ENCODE measurements at places on chromosomes 5 and 9. TPM values are rescaled to one million over a fixed set of nuclear protein-coding genes. Genes with fewer than 3 reads are reported as not detected.

GRCh38 chr9:37151812-37152211 is 31.4 kb downstream of the ZCCHC7 start:
- no peaks in the 10 kb centered on the region for H3K27me3 ChIP-seq
- H3K4me1 ChIP-seq = peaks cover 11% of the 10 kb centered on the region
- no peak overlapping the region for H3K4me3 ChIP-seq
- no peaks in the 10 kb centered on the region for H3K36me3 ChIP-seq
- DNase-seq = no peak
- H3K27ac ChIP-seq = no peak overlapping the region

The AMBP gene
- not detected for total RNA-seq

The CDC14B gene
- total RNA-seq = 21.4 TPM

The SLC6A7 gene
- not detected for total RNA-seq

The SPOCK1 gene
- total RNA-seq = 8.7 TPM

DNA sequence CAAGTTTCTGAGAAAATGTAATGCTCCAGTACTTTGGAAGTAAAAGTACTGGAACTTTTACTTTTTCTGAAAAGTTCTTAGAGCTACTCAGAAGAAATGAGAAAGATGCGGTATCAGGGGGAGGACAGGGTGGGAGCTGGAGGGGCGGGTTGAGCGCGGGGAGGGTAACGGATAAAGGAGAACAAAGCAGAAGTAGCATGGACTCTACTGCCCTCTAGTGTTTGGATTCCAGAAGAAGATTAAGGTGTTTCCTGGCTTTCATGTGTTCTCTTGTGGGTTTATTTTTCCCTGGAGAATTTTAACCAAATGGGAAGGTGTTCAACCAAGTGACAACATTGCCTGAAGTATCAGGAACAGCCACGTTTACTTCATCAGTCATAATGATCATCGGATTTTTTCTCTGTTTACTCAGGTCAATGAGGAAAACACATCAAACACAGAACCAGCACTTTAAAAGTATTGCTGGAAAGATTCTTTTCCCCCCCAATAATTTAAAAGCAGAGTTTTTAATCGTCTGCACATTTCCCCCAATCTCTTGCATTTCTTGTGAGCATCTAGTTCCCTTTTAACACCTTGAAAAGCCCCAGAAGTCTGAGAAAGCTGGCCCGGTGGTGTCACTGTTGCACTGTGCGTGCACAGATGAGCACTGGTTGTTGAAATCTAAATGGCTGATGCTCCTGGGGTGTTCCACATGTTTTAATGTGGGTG is 190.6 kb downstream of the MPDZ start:
- peaks cover 5% of the 10 kb centered on the region for H3K4me1 ChIP-seq
- H3K4me3 ChIP-seq = no peak overlapping the region
- H3K27ac ChIP-seq = no peak overlapping the region
- no peaks in the 10 kb centered on the region for H3K36me3 ChIP-seq

GRCh38 chr9:120937596-120937995 is 11.0 kb upstream of the TRAF1 start:
- no peak overlapping the region for H3K4me3 ChIP-seq
- H3K27ac ChIP-seq = no peak overlapping the region
- no peak for DNase-seq
- no peaks in the 10 kb centered on the region for H3K4me1 ChIP-seq
- no peaks in the 10 kb centered on the region for H3K27me3 ChIP-seq
- no peaks in the 10 kb centered on the region for H3K36me3 ChIP-seq

DNA sequence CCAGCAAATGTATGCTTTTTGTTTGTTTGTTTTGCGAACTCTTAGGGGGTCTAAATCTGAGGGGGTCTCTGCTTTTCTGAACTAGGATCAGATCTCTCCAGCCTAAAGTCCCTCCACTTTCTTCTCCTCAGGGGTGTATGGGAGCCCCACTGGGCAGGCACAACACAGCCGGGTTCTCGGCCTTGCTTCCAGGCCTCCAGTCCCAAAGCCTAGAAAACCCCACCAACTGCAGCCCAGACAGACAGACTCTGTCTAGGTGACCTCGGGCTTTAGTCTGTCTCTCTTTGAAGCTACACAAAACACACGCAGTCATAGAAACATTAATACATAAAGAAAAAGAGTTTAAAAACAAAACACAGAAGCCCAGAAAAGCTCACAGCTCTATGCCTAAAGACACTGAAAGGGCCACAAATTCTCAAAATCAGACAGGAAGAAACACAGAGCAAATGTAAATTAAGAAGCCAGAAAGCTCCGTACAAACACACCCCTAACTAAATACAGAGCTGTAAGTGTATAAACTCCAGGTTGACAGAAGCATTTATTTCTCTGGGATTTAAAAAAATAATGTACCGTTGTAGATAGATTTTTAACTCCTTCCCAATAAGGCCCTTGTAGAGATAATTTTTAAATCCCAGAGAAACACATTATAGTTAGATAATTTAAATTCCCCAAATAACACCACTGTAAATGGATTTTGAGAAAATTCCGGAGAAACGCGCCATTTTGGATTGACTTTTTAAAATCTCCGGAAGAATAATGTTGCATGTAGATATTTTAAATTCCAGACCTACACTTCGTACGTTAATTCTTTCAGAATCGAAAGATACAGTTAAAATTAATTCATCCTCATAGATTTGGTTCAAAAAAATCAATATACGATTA is 2.0 kb downstream of the PITX1 start:
- no peak for DNase-seq
- peaks cover 45% of the 10 kb centered on the region for H3K27me3 ChIP-seq
- H3K4me1 ChIP-seq = peaks cover 25% of the 10 kb centered on the region
- H3K27ac ChIP-seq = no peak overlapping the region

The ST6GALNAC6 gene
- total RNA-seq = 80.0 TPM

DNA sequence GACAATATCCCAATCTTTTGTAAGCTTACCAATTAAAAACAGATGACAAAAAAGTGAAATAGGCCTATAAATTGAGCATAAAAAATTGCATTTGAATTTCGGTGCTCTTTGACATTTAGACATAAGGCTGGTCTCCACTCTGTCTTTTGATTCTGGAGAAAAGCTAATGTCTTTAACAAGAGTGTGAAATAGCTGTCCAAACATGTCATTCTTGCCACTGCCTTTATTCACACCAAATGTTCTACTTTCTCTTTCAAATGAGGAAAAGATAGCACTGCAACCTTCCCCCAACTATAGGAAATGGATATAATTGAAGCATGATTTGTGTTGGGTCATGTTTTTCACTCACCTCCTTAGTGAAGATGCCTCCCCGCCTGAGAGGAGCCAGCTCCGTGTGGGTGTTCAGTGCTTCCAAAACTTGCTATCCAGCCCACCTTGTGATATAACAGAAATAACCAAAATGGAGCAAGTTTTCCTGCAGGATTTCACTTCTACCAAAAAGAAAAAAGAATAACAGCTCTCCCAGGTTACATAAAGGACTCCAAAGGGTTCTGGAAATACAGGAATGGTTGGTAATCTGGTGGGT is 55.2 kb upstream of the STK32A start:
- H3K27ac ChIP-seq = no peak overlapping the region
- no peak for DNase-seq
- peaks cover 1% of the 10 kb centered on the region for H3K27me3 ChIP-seq
- H3K4me1 ChIP-seq = no peaks in the 10 kb centered on the region
- H3K4me3 ChIP-seq = no peak overlapping the region

DNA sequence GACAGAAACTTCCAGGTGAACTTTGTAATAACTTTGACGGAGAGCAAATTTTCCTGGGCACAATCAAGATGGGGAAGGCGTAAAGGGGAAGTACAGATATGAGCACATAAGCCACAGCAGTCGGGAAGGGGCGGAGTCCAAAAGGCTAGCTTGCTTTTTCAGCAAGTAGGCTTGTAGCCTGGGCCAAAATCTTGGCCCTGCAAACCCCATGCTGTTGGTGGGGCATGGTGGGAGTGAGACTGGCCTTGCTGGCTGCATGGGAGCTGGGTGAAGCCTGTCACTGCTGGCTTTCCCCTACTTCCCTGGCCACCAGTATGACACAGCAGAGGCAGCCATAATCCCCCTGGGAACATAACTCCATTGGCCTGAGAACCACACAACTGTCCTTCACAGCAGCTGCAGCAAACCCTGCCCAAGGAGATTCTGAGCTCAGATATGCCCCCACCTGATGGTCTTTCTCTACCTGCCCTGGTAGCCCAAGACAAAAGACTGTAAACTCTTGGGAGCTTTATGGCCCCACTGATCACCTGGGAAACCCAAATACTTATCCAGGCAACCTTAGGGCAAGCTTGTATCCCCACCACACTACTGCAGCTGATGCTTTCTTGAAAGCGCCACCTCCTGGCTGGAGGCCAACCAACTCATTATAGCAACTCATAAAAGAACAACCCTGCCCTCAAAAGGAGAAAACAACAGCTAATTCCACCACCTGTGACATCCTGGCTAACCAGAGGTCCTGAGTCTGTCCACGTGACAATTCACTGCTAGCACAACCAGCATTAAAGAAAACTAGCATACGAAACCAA is 24.0 kb downstream of the DCTN4 start:
- H3K4me1 ChIP-seq = no peaks in the 10 kb centered on the region
- H3K36me3 ChIP-seq = peaks cover 43% of the 10 kb centered on the region
- no peak overlapping the region for H3K27ac ChIP-seq
- H3K4me3 ChIP-seq = no peak overlapping the region
- DNase-seq = no peak

- peaks cover 3% of the 10 kb centered on the region for H3K36me3 ChIP-seq
- H3K27me3 ChIP-seq = peaks cover 12% of the 10 kb centered on the region
- H3K4me3 ChIP-seq = no peak overlapping the region
- H3K27ac ChIP-seq = no peak overlapping the region
- DNase-seq = no peak
- peaks cover 17% of the 10 kb centered on the region for H3K4me1 ChIP-seq
These were observed 60.1 kb downstream of the GALNT12 start for GRCh38 chr9:98867429-98868168.

DNA sequence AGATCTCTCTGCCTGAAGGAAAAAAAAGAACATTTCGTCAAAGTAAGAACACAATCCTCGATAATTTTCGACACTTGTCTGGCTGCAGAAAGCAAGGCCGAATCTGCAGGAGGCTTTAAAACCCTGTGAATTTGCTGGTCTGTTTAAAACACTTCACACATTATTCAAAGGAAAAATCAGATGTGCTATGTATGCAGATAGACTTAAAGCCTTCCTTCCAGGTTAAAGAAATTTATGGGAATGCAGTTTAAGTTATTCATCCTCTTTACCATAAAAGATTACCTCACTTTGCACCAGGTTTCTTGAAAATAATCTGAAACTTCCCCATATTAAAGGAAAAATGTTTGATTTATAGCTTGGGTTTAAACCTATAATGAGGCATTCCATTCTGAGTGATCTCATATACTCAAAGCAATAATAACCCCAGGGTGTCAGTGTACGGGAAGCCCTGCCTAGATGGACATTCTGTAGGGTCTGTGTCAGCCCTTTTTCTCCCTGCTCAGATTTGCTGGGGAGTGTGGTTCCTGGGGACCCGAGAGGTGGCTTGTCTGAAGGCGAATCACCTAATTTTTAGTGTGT is 323.5 kb upstream of the SLC24A2 start:
- DNase-seq = no peak
- no peaks in the 10 kb centered on the region for H3K27me3 ChIP-seq
- no peak overlapping the region for H3K27ac ChIP-seq
- no peaks in the 10 kb centered on the region for H3K36me3 ChIP-seq
- H3K4me3 ChIP-seq = no peak overlapping the region
- H3K4me1 ChIP-seq = no peaks in the 10 kb centered on the region

DNA sequence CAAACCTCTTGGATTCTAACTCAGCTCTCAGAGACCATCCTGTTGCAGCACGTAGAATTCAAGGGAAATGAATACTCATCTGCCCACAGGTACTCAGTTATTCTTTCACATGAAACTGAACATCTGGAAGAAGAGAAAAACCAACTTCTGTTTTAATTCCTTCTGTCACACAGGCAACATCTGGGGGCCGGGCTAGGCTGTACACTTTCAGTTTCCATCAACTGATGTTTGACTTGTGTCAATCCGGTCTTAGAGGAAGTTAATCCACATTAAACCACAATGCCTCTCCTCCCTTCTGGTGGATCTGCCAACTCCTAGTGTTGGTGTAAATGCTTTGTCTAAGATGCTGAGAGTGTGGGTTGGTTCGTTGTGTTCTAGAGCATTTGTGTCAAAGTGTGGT is 17.6 kb downstream of the DMRT3 start:
- no peak for DNase-seq
- H3K27ac ChIP-seq = no peak overlapping the region
- H3K4me3 ChIP-seq = no peak overlapping the region
- H3K4me1 ChIP-seq = no peaks in the 10 kb centered on the region
- peaks cover 2% of the 10 kb centered on the region for H3K27me3 ChIP-seq

DNA sequence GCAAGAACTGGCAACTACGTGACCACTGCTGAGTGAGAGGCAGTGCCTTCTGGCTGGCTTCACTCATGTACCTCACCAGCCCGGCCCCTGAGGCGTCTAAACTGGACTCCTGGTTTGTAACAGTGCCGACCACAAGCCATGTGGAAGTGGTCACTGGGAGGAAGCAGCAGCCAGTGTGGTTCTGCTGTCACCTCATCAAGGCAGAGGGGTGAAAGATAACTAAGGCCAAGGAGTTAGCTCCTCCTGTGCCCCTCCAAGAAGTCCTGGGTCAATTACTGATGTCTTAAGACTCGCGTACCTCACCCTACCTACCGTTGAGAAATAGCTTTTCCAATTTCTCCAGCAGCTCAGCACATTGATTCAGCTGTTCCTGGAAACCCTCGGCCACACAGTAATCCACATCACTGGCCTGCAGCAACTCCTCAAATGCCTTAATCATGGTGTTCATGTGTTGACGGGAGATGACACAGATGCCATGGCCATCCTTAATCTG is 142.9 kb downstream of the CDK5RAP2 start:
- no peaks in the 10 kb centered on the region for H3K27me3 ChIP-seq
- no peak for DNase-seq
- H3K4me1 ChIP-seq = peaks cover 13% of the 10 kb centered on the region

DNA sequence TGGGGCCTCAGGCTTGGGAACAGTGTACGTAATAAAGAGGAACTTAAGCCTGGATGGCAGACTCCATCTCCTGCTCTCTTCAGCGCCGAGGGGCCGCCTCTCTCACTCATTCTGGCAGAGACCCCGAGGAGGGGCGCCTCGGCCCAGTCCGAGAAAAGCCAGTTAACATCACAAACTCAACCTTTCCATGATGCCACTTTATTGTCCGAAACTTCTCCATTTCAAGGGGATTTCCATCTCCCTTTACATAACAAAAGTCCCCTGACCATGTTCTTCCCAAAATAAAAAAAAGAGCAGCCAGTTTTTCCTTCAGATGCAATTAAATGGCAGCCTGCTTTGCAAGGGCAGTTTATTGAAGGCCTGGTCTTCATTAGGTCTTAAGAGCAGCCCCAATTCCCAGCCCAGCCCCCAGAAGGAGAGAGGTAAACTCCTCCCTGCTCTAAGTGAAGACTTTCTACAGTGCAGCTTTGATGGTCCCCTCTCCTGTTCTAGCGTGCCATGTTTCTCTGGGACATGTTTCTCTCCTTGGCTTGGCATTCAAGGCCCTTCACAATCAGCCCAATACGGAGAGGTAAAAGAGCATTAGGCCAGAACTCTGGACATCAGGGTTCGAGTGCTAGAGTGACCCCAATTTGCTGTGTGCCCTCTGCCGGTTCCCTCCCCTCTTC is 19.5 kb upstream of the RAB14 start:
- H3K27me3 ChIP-seq = no peaks in the 10 kb centered on the region
- H3K27ac ChIP-seq = no peak overlapping the region
- H3K36me3 ChIP-seq = no peaks in the 10 kb centered on the region
- peaks cover 8% of the 10 kb centered on the region for H3K4me1 ChIP-seq
- H3K4me3 ChIP-seq = no peak overlapping the region
- no peak for DNase-seq

- no peaks in the 10 kb centered on the region for H3K36me3 ChIP-seq
- no peak for DNase-seq
- no peaks in the 10 kb centered on the region for H3K27me3 ChIP-seq
- peaks cover 4% of the 10 kb centered on the region for H3K4me1 ChIP-seq
These were observed 210.0 kb upstream of the PAPPA start for GRCh38 chr9:115943431-115944165.

All from endothelial cell (in vitro differentiated cells).